NCI-H1436 (cell line): ENCODE measurements at places on chromosomes 5 and 9.

DNA sequence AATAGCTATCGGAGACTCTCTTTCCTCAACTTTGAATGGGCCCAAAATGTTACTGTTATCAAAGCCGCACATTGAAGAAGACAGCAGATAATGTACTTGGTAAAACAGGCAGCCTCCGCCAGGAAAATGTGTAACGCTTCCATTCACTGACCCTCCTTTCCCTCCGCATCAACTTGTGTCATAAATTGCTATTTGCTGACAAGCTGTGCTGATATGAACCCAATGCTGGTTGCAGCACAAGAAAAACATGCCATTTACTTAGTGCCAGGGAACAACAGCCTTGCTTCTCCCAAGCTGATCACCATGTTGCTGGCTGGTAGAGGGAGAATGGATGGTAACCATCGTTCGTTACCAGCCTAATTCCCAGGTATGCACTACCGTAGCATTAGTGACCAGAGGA, 162.6 kb upstream of the PPP1R2B start:
- DNase-seq = no peak

DNA sequence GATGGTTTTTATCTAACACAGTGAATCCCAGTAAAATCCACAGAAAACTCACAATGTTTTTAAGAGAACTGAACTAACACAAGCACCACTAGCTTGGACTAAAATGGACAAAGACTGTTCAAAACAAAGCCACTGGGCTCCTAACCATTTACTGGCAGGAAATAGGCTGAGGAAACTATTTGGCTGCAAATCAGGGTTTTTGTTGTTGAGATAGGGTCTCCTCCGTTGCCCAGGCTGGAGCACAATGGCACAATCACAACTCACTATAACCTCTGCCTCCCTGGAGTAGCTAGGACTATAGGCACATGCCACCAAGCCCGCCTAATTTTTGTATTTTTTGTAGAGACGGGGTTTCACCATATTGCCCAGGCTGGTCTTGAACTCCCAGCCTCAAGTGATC, 99.7 kb downstream of the THBS4 start:
- DNase-seq = no peak

- DNase-seq = no peak
Measured at GRCh38 chr9:3676766-3677165, 151.0 kb upstream of the RFX3 start.

- DNase-seq = no peak
Measured at GRCh38 chr5:171770153-171770552, 15.5 kb upstream of the SMIM23 start.

DNA sequence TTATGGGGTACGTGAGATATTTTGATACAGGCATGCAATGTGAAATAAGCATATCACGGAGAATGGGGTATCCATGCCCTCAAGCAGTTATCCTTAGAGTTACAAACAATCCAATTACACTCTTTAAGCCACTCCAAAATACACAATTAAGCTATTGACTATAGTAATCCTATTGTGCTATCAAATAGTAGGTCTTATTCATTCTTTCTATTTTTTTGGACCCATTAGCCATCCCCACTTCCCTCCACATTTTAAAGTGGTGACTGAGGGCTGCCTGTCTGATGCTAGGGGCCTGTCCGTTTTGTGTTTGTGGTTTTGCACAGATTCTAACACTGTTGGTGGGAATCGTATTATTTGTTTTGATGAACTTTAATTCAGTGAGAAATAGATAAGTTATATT, 129.7 kb upstream of the DHFR start:
- no peak for DNase-seq

- peak; percentile 54 for DNase-seq
Measured at GRCh38 chr9:83583151-83584014, 39.6 kb upstream of the IDNK start.

GRCh38 chr5:80125962-80126480, 90.9 kb downstream of the THBS4 start:
- no peak for DNase-seq

- no peak for DNase-seq
Measured at GRCh38 chr9:27292659-27293405, 4.1 kb downstream of the EQTN start.

GRCh38 chr5:26023361-26023760, 1015.0 kb downstream of the CDH9 start:
- no peak for DNase-seq

DNA sequence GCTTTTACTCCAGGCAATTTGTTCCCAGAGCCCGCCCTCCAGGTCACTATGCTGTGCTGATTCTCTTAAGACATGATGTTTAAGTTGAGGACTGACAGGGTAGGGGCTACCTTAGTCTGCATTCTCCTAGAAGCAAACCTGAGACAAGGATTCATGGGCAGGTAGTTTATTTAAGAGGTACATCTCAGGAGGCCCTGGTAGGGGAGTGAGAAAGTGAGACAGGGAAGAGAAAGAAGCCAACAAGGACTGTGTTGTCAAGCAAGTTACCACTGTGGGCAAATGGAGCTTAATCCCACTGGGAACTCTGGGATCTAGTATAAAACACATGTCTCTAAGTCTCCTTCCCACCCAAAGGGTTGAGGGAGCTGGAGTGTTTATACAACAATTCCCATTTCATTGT, 43.6 kb upstream of the FSTL4 start:
- no peak for DNase-seq

- no peak for DNase-seq
Measured at GRCh38 chr5:54249210-54250028, 61.0 kb downstream of the ARL15 start.

DNA sequence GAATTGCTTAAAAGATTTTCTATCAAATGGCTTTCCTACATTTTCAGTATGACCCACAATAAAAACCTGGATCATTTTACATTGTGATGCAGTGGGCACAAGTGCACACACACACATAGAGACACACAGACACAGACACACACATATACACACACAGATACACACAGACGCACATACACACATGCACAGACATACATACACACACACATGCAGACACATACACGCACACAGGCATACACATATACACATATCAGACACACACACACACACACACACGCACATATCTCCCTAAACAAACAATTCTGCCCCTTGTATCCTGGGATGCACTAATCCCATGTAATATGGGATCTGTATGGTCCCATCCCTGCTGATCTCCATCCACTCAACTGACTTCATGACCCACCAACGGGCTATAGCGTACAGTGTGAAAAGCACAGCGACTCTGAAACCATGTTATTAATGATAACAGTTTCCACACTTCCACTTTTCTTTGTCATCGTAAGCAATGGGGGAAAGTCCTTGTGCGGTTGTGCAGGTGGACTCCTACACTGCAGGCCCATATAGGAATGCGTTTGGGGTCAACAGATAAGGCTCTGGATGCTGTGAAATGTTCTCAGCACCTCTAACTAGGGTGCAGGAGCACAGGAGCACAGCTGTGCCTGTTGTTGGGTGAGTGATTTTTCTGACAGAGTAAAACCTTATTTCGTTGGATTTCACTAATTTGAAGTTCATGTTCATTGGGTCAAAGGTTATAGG, 52.7 kb downstream of the DAP start:
- no peak for DNase-seq

DNA sequence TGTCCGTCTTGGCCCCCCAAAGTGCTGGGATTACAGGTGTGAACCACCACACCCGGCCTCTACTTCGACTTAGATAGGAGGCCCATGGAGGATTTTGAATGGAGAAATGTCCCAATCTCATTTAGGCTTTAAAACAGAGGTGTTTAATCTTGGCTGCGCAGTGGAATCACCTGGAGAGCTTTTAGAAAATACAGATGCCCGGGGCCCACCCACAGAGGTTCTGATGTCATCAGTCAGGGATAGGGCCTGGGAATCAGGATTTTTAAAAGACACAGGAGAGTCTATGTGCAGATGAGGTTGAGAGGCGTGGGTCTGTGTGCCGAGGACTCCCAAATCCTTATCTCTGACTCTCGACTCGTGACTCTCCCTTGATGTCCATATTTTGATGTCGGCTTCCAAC, 124.0 kb upstream of the BOD1 start:
- no peak for DNase-seq

- DNase-seq = no peak
Measured at GRCh38 chr5:78649211-78649695, 681 bp upstream of the LHFPL2 start.

GRCh38 chr9:89803403-89803802, 198.6 kb downstream of the GADD45G start:
- no peak for DNase-seq

DNA sequence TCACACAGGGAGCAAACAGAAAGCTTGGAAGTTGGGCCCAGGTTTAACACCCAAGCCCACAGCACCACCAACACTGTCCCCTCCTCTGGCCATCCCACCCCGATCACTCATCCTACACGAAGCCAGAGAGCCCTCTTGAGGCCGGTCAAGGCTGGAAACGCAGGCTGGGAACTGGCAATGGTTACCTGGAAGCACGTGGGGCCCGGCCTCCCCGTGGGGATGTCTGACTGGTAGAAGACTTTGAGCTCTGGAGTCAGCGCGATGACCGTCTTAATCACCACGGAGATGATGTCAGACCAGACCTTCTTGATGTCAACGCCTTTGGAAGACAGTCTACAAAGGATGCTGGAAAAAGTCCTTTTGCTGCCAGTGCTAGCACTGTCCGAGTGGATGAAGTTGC, 104.1 kb downstream of the TTLL11 start:
- no peak for DNase-seq

DNA sequence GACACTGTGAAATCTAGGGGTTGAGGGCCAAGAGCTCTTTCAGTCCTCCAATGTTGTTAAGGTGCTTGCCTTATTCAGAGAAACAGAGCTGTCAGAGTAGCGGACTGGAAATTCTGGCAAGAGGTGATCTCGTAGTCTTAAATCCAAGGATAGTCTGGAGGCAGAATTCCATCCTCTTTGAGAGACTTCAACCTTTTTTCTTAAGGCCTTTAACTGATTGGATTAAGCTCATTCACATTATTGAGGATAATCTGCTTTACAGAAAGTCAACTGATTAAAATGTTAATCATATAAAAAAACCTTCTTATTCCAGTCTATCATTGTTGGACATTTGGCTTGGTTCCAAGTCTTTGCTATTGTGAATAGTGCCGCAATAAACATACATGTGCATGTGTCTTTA, 243.1 kb upstream of the COX7C start:
- no peak for DNase-seq

- DNase-seq = no peak
Measured at GRCh38 chr5:175830586-175831300, 40.6 kb upstream of the CPLX2 start.

DNA sequence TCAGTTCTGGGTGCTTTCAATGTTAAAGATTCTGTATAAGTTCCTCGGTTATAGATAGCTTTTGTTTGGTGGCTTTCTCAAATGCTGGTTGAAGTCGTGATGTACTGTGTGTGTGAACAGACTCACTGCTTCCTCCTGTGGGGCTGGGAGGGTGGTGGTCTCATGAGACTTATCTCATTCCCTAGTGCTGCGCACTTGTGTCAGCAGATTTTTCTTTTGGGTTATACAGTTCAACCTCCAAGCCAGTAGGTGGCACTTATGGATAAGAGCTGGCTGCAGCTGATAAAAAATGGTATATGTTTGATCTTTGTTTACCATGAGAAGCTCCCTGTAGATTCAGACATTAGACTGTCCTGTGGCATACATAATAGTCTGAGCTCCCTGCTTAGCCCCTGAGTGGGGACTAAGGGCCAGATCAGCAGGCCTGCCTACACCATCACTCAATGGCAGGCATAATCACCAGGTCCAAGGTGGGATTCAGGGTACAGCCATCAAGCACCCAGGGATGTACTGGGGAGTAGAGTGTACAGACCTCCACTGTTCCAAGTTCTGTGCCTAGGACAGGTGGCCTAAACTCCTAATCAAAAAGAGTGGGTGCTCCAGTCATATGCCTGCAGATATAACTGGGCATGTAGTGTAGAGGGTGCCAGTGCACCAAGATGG, 174.2 kb downstream of the OXCT1 start:
- no peak for DNase-seq

DNA sequence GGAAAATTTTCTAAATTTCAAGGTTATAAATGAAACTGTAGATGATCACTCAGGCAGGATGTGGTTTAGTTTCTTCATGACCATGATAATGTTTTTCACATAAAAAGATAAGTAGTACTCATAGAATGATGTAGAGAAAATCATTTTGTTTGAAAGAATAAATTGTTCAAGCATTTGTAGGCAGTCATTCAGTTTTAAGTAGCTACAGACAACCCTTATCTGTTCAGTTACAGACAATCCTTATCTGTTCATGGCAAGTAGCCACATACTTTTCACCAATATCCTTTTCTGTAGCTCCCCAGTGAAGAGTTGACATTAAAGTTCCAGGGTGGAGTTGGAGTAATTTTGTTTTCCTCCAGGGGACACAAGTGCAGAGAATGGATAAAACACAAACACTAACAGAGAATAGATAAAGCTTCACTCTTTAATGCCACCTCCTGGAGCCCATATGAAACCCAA, 278.1 kb upstream of the TNC start:
- DNase-seq = no peak

DNA sequence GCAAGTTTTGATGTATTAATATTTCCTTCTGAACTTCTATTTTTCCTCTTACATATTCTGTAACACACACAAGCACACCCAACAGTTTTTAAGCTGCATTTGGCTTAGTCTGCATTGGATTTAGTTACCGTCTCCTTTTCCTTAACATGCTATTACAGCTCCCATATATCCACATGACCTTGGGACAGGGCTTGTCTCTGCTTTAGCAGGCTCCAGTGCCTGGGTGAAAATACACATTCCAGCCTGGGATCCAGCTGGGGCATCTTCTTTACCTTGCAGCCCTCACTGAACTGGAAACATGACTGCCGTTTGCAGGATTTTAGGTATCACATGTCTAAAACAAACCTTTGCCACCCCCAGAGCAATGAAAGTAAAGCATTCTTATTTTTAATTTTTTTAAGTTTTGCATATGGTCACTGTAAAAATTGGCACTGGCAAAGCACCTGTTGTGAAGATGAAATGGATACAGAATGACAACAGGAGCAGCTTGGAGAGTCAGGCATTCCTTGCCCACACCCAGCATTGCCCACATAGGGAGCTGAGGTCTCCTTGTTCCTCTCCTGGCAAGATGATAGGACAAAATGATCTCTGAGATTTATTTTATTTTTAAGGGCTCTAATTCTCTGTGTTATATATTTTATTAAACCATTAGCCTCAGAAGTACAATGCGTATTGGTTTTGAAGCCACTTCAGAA, 4.0 kb downstream of the GADD45G start:
- no peak for DNase-seq

- no peak for DNase-seq
Measured at GRCh38 chr9:123296174-123296573, 27.8 kb upstream of the STRBP start.

DNA sequence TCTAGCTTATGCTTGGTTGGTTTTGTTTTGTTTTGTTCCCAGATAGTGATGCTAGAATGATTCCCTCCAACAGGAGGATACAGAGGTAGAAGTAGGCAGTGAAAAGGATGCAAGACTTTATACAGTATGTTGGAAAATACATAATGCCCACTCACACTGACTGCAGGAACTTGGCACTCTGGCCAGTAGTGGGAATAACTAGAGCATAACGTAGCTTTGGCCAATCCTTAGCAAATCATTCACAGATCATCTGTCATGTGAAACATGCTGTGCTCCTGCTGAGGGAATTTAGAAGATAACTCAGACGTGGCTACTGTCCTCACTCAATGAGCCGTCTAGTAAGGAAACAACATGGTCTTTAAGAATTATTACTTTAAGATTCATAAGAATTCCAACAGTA, 13.5 kb downstream of the CFAP90 start:
- DNase-seq = no peak
